CD4-positive, alpha-beta T cell treated with Interferon gamma for 1 hour (primary cell): ENCODE measurements at places on chromosomes 12 and 14.
A peak's percentile ranks its signal among the peaks of the same experiment; 100 is the strongest.

DNA sequence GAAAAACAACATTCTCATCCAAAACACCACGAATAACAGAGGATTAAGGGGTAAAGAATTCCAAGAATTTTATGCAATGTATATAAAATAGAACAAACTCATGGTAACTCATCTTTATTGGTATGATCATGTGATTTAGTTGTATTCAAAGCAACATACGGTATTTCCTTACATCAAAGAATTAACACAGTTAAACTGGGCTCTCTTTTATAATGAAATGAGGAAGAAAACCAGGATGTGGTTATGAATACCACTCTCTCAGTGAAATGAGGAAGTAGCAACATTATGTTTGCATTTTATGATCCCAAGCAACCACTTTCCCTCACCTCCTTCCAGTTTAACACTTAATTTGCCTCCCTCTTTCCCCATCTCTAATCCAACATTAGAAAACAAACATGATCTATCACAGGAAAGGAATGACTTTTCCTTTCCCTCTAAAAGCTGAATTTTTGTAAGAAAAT lies 22.9 kb downstream of the SPTLC2 start:
- no peak for DNase-seq

DNA sequence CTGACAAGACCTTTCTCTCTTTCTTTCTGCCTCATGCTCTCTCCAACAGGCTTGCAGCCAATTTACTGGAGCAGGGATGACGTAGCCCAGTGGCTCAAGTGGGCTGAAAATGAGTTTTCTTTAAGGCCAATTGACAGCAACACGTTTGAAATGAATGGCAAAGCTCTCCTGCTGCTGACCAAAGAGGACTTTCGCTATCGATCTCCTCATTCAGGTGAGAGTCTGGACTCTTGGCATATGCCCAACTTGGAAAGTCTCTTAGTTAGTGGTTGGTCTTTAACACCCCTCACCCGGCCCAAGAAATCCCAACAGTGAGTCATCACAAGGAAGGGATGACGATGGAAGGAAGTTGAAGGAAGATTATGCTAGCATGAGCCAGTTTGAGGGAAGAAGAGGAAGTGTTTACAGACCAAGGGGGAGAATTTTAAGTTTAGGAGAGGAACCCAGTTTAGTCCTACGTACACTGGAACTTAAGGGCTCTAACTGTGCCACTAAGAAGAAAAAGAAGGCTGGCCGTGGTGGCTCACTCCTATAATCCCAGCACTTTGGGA lies 189.7 kb downstream of the ETV6 start:
- DNase-seq = peak; percentile 49

- peak; percentile 78 for DNase-seq
Observed at GRCh38 chr14:101843665-101844064, 82.2 kb downstream of the PPP2R5C start.

GRCh38 chr14:64998455-64998931 lies 11.8 kb downstream of the FNTB start:
- no peak for DNase-seq

DNA sequence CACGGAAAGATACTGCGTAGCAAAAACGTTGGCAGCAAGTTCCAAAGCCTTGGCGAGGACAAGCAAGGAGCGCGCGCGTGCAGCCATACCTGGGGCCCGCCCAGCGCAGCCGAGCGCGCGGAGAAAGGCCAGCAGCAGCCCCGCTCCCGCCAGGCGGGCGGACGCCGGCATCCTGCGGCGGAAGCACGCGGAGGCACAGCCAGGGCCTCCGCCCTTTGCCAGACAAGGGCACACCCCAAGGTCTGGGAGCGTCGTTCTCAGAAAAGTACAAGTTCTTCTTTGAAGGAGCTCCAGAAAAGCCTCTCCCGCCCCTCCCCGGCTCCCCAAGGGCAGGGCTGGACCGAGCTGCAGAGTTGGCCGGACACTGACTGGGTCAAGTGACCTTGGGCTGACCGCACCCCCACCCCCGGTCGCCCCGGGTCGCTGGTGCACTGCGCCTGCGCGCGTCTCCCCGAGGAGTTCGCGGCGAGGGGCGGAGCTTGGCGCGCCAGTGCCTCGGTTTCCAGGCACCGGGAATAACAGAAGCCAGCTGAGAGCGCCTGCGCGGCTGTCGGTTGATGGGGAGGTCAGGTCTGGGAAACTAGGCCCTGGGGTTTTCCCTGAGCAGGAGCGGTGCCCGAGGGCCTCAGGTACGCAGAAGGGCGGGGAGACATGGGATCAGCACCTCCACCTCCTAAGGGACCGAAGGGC lies at the start of gene ZC2HC1C:
Gene ZC2HC1C, plus strand, starts transcription at position 521 of the 690 bp plus-strand sequence. CDS start 933 bp downstream, outside the sequence.
- DNase-seq = peak; percentile 54

GRCh38 chr14:33118668-33119067 lies 180.0 kb downstream of the NPAS3 start:
- no peak for DNase-seq

GRCh38 chr12:75831402-75831801 lies 200.2 kb downstream of the PHLDA1 start:
- no peak for DNase-seq

- DNase-seq = no peak
Observed at GRCh38 chr12:117148642-117149041, 41.6 kb downstream of the FBXO21 start.

DNA sequence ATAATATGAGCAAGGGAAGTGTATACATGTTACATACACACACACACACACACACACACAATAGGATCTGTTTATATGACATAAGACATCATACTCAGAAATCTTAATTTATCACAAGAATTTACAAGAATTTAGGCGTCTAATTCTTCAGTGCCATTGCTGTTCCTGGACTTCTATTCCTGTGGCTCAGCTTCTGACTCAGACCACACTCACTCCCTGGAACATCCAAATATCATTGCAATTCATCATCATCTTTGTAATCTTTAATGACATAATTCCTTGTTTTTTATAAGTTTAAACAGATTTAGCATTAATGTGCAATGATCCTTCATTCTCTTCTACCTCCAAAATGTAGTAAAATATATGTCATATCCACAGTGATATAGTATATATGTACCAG lies 544.2 kb downstream of the FOXG1 start:
- DNase-seq = no peak

DNA sequence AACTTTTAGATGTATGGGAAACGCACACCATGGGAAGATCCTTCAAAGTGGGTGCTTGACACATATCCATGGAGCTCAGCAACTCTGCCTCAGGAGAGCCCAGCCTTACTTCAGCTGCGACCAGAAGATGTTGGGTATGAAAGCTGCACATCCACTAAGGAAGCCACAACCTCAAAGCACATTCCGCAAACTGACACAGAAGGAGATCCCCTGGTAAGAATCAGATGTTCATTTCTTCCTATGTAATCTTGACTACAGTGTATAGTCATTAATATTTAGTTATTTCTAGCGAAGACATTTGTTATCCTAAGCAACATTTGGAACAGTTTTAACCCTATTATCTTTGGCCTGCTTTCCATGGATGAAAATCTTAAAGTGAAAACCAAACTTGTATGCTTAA lies 374.2 kb downstream of the NAV3 start:
- no peak for DNase-seq

GRCh38 chr14:36522972-36523715 lies 3.1 kb upstream of the NKX2-1 start:
- DNase-seq = no peak

DNA sequence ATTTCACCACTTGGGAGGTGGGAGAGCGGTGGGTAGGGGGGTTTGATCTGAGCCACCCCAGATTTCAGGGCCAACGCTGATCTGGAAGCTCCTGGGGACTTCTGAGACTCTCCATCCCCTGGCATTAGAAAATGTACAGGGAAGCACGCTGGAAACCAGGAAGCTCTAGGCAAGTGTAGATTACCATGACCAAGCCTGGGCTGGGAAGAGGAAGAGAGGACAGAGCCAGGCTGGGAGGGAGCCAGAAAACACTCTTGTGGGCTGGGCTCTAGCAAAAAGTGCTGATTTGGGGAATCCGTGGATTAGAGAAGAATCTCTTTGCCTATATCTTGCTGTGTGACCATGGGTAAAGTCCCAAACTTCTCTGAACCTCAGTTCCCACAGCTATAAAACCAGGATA lies 236.7 kb downstream of the BCL11B start:
- no peak for DNase-seq

GRCh38 chr12:75635606-75636444 lies 124.4 kb upstream of the KRR1 start:
- DNase-seq = no peak

DNA sequence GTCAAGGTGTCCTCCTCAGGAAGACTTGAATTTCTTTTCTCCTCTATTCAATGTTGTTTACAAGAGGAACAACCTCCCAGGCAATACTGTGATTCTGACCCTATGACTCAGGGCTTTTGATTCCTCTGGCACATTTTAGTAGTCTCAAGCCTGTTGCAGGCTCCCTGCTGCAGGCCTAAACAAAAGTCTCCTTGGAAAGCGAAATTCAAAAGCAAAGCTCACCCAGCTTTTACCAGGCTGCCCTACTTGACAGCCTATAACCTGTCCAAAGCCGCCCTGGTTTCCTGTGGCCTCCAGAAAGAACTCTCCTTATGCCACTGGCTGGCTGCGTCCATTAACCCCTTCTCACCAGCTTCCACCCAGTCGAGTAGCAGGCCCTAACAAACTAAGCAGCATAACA lies 11.6 kb downstream of the FGD6 start:
- DNase-seq = no peak

- peak; percentile 59 for DNase-seq
Observed at GRCh38 chr12:121443193-121443870, 43.4 kb downstream of the RNF34 start.

GRCh38 chr14:94217116-94217515 lies 43.0 kb downstream of the PPP4R4 start:
- no peak for DNase-seq
